ENCODE measurements at places on chromosomes 2 and 18.

- DNase-seq: no peak
These were observed 18.5 kb downstream of the ACKR3 start for GRCh38 chr2:236587861-236588815.

- DNase-seq: no peak
These were observed 1.1 kb downstream of the NIFK start for GRCh38 chr2:121735518-121736074.

GRCh38 chr18:38262661-38263060, 697.1 kb upstream of the CELF4 start:
- no peak for DNase-seq

GRCh38 chr2:10658914-10659257, 30.9 kb downstream of the NOL10 start:
- no peak for DNase-seq

DNA sequence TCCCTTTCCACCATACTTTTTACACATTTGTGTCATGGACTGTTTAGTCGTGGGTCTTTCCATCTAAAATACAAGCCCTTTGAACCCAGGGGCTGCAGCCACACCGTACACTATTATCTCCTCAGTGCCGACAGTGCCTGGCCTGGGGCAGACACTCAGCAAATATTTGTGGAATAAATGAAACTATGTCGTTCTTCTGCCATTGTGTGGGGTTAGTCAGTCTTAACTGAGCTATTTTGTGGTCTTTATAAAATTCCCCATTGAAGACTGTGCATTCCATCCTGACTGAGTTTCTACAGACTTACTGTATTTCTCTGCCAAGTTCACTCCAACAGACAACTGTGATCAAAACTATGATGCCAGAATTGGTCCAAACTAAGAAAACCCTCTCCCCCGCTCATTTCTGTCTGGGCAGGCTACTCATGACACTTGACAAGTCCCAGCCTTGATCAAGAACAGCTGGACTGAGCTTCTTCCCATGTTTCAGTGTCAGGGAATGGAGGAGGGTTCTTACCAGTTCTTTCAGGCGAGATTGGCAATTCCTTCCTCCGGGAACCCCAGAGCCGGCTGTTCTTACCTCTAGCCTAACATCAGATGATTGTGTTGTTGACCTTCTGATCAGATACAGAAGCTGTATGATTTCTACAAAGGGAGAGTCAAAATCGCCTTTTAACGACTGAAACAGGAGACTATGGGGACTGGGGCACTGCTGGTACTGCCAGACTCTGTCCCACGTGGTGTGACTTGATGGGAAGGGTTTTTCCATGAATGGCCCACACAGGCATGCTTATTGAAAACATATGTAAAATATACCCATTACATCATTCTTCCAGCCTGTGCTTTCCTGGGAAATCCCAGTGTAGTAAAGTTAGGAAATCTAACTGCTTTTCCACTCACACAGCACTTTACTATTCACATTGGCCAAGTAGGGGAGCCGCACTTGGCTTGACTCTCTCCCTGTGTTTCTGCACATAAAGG, 77.4 kb upstream of the NPAS2 start:
- DNase-seq: no peak

GRCh38 chr2:55843096-55843993, 80.2 kb downstream of the EFEMP1 start:
- peak; percentile 21 for DNase-seq

DNA sequence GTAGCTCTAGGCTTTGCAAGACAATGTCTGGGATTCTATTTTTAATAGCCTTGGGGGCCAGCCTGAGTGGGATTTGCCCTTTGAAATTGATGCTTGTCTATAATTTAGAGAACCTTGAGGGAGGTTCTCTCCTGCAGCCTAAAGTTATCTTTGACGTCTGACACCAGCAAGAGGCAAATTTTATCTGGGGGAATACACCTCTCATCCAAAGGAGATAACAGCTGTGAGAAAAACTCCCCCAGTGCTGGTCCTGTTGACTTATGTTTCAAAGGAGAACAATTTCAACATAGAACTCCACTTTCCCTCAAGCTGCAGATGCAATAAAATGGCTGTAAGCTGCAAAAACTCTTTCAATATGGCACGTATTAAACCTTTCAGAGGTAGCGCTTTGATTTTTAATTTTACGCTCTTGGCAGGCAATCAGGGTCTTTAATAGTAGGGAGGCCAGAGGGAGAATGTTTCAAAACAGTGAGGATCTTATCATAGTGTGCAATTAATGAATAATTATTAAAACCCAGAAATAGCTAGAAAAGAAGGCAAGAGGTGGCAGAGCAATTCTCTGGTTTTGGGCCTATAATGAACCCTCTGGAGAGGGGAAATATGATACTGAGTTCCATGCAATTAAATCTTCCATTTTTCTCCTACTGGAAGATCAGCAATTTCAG, 62.4 kb downstream of the LYPD1 start:
- no peak for DNase-seq

GRCh38 chr18:6948281-6949055, 169.1 kb downstream of the LAMA1 start:
- DNase-seq: no peak

DNA sequence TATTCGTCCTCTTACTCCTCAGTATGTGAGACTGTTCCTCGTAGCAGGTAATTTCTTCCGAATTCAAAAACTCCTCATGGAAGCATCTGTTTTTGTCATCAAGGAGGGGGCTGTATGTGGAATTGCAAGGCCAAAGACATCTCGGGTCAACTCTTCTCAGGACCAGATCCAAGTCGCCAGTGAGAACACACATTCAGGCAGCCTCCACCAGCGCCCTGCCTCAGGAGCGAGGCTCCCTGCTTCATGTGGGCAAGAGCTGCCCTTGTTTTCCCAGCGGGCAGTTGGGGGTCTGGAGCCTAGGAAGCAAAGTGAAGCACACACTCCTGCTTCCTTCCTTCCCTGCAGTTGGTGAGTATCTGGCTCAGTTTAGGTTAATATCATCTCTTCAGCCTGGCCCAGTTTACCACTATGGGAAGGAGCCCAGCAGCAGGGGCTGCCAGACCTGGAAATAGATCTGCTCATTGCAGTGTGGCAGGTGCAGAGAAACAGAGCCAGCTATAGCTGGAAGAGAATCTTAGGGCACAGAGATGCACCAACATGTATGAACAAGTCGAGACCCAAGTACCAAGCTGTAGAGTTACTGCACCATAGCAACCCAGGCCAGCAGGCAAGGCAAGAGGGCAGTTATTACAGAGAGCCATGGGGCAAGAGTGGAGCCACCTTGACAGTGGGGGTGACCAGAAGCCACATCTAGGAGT, 25.3 kb downstream of the TMEM127 start:
- DNase-seq: no peak

DNA sequence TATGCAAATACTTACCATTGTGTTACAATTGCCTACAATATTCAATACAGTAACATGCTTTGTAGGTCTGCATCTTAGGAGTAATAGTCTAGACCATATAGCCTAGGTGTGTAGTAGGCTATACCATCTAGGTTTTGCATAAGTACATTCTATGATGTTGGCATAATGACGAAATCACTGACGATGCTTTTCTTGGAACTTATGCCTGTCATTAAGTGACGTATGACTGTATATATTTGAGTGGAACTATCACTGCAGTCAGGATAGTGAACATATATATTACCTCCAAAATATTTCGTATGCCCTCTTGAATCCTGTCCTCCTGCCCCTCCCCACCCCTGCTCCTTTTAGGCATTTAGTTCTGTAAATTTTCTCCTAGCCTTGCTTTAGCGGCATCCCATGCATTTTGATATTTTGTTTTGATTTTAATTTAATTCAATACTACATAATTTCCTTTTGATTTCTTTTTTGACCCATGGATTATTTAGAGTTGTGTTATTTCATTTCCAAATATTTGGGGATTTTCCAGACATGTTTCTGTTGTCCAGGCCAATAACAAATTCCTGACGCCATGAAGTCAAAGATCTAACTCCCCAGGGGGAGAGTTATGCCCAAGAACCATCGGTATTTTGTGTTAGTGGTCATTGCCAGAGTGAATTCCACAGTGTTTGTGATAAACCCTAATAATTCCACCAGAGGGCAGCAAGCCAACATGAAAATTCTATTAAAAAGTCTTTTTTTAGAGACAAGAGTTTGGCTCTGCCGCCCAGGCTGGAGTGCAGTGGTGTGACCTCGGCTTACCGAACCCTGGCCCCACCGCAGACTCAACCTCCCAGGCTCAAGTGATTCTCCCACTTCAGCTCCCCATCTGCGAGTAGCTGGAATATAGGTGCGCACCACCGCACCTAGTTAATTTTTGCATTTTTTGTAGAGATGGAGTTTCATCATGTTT, 24.2 kb upstream of the CASP8 start:
- DNase-seq: no peak

GRCh38 chr2:211503198-211503597, 946.8 kb downstream of the CPS1 start:
- no peak for DNase-seq

- no peak for DNase-seq
These were observed at the start of gene GPR35 for GRCh38 chr2:240624950-240625621. TSS of gene GPR35 (plus strand) at chr2:240625480. CDS start at chr2:240629953, 4,473 bp downstream.

DNA sequence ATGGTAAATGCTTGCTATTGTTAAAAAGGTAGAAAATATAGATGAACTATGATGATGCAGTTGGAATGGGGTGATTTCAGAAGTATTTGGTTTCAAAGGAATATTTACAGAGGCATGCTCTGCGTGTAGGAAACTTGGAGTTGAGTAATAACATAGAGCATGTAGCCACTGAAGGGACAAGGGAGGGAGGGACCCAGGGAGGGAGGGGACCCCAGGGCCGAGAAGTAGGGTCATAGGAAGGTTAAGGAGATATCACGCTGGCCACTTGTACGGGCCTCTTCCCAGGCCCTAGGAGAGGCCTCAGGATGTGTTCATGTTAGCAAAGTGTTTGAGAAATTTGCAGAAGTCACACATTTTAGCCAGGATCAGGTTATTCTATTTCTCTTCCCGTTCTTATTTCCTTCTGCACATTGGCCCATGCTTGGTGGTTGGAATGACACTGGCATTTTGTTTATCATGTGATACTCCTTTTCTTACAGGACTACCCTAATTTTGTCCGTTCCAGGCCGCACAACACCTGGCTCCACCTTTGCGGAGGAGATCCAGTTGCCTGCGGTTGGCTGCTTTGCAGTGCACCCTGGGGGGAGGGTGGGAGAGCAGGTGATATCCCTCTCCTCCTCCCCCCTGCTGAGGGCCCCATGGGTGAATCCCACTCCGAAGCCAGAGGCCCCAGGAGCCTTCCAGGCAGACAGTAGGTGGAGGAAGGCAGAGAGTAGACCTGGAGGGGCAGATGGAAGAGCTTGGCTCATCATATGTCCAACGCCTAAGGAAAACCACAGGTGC, 16.9 kb upstream of the ACKR3 start:
- no peak for DNase-seq

DNA sequence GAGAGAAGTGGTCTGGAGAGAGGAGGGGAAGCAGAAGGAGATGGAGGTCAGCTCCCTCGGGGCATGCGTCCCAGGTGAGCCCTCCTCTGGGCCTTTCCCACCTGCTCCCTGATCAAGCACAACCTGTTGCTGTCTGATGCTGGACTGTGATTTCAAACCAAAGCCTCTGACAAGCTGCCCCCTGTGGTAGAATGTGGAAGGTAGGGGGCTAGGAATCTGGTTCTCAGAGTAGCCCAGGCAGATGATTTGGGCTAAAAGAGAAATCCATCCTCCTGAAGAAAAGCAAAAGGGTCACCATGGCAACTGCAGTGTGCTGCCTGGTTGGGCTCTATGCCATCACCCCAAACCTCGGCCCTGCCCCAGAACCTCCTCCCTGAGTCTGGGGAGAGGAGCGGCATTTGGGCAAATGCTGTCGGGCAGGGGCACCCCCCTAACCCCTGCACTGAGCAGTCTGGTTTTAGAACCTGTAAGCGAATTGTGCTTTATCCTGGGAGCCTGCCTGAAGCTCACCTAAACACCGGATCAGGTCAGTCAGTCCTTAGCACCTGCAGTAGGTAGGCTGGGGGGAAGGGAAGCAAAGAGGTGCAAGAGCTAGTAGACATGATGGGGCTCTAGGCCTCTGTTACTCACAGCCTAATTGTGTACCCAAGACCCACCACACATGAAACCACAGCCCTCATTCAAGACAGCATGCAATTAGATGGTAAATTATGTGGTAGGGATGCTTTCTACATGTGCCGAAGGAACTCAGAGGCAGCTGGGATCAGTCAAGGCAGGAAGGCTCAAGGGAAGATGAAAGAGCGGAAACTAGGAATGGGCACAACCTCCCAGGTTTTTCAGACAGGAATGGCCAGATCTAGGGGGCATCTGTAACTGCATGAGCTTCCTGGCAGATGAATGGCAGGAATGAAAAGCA, 83.5 kb downstream of the DNMT3A start:
- no peak for DNase-seq

DNA sequence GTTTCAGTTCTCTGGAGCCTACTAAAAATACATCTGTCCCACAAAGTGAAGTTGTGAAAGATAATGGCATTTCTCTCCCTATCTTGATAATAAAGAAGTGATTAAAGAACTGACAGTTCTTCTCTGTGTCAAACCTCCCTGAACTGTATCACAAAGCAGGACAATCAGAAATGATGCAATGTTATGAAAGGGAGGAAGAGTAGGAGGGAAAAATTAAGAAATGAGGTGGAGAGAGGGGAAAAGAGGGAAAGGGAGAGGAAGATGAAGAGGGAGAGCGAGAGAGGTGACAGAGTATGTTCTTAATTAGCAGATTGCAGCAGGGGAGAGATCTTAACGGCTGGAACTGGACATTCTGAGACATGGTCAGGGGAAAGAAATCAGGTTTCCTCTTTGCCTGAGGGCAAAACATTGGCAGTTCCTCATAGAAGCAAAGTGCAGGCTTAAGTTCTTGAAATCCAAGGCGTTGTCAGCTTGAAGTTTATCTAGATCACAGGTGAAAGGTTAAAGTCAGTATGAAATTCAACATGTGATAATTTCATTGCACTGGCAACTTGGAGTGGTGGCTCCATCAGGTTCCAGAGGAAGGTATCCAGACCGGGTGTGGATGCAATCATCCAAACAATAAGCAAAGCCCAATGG, 54.6 kb downstream of the RDH14 start:
- DNase-seq: no peak

GRCh38 chr2:194346193-194346592, 1310.8 kb upstream of the SLC39A10 start:
- DNase-seq: no peak

DNA sequence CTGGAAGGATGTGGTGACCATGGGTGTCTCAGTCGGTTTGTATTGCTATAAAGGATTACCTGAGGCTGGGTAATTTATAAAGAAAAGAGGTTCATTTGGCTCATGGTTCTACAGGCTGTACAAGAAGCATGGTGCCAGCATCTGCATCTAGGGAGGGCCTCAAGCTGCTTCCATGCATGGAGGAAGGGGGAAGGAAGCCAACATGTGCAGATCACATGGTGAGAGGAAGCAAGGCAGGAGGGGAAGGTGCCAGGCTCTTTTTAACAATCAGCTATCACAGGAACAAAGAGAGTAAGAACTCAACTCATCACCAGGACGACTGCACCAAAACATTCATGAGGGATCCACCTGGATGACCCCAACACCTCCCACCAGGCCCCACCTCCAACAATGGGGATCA, 209.4 kb downstream of the CDH20 start:
- no peak for DNase-seq

GRCh38 chr18:62144338-62144737, 42.5 kb downstream of the PIGN start:
- no peak for DNase-seq

- no peak for DNase-seq
These were observed 585.8 kb upstream of the CHAC2 start for GRCh38 chr2:53181759-53182158.

GRCh38 chr2:161104054-161104553, 56.1 kb upstream of the TANK start:
- no peak for DNase-seq

- no peak for DNase-seq
These were observed 1221.9 kb upstream of the NXPH2 start for GRCh38 chr2:140002110-140002509.

GRCh38 chr2:24107-24506, 22.2 kb downstream of the FAM110C start:
- no peak for DNase-seq

Data from progenitor cell of endocrine pancreas (in vitro differentiated cells).